Effector CD4-positive, alpha-beta T cell (primary cell): ENCODE measurements at places on chromosomes 13 and 19.
A peak's percentile ranks its signal among the peaks of the same experiment; 100 is the strongest.

GRCh38 chr13:100838387-100838786, 163.8 kb upstream of the TMTC4 start:
- no peak for DNase-seq

- DNase-seq, result no peak
Measured at GRCh38 chr19:13133241-13133870, 15.3 kb downstream of the NACC1 start.

- DNase-seq, result no peak
Measured at GRCh38 chr19:483332-484072, 12.8 kb upstream of the MADCAM1 start.

GRCh38 chr13:109764470-109765291, 21.7 kb downstream of the IRS2 start:
- DNase-seq, result no peak

GRCh38 chr19:6828698-6829633, 56.5 kb downstream of the VAV1 start:
- DNase-seq, result no peak

- DNase-seq, result no peak
Measured at GRCh38 chr19:10796653-10797052, 39.4 kb downstream of the TMED1 start.

DNA sequence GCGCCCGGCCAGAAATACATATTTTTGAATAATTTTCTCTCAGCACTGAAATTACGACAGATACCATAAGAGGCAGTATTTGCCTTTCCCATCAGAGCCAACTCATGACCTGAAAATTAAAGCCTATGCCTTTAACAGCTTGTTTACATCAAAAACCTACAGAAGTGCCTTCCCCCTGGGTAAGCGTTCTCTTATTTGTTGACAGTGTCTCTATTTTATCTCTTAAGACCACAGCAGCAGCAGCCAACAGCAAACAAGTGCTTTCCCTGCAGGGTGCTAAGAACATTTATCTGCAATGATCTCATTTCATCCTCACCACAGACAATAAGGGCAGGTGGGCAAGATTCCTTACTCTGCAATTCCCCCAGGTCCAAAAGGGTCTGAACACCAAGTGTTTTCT, 6.0 kb downstream of the AKAP8L start:
- no peak for DNase-seq

- no peak for DNase-seq
Measured at GRCh38 chr13:90201676-90202460, 1145.6 kb upstream of the MIR17HG start.

- DNase-seq, result no peak
Measured at GRCh38 chr19:40723661-40724254, 6.8 kb downstream of the ITPKC start.

DNA sequence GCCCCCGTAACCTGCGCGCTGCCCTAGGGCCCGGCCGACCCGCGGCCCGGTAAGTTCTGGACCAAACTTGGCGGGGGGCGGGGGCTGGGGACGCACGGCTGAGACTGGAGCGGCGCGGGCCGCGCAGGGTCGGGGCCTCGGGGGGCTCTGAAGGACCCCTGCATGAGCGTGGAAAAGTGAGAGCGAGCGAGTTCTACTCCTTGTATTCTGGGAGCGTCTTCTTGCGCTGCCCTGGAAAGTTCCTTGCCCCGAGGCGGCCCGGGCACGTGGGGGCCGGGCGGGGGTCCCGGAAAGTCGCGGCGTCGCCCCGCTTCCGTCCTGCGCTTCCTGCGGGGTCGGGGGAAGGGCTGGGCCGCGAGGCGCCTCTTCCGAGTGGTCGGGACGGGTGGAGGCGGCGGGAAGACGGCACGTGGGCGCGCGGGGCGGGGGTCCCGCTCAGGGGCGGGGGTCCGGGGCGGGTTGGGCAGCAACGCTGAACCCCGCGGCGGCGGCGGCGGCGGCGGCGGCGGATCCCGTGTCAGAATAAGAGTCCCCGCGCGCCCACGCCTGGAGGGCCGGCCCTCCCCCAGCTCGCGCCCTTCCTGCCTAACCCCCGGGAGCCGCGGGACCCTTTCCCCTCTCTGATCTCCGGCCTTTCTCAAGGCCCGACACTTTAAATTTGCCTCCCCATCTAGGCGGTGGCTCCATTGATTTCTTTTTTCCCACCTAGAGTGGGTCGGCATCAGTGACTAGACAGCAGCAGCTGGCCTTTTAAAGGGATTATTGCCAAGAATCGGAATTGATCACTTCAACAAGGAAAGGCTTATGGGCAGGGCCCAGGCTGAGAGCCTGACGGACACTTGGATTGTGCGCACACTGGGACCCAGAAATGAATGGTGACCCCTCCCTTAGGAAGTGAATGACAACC, 749 bp downstream of the GATAD2A start:
- peak; percentile 33 for DNase-seq

DNA sequence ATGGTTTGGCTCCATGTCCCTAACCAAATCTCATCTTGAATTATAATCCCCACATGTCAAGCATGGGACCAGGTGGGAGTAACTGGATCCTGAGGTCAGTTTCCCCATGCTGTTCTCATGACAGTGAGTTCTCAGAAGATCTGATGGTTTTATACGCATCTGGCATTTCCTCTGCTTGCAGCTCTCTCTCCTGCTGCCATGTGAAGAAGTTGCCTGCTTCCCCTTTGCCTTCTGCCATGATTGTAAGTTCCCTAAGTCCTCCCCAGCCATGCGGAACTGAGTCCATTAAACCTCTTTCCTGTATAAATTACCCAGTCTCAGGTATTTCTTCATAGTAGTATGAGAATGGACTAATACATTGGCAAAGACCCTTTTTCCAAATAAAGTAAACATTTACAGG, 96.8 kb downstream of the TSHZ3 start:
- no peak for DNase-seq

GRCh38 chr13:77299587-77299986, 27.3 kb downstream of the MYCBP2 start:
- DNase-seq, result no peak

DNA sequence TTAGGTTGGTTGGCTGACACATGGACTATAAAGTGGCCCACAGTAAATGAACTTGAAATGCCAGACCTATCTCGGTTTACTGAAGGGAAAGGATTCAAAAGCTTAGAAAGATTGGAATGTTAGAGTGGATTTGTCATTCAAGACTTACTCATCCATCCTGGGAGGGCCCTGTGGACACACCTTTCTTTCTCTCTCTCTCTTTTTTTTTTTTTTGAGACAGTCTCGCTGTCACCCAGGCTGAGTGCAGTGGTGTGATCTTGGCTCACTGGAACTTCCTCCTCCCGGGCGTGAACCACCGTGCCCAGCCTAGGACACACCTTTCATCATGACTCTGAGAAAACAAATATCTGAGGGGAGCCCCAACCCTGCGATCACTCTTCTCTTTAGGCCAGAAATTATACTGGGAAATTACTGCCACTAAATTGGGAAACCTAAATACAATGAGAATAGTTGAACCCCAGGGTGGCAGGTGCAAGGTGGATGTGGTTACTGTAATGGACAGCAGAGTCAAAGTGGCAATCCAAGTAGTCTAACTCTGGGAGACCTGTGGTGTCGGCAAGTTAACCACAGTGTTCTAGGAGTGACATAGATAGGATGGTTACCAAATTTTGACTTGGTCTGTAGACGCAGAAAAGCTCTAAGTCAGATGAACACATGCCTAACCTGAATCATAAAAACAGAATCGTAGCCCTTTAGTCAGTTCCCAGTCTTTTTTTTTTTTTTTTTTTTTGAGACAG, 47.1 kb upstream of the ZMYM5 start:
- no peak for DNase-seq
